Natural killer cell treated with Interleukin-12 subunit alpha and Interleukin-12 subunit beta and Interleukin-15 and Interleukin-18, amount 100 ng/mL, for 72 hours (primary cell): ENCODE measurements at places on chromosomes 12 and 14. TPM values are rescaled to one million over a fixed set of nuclear protein-coding genes. Genes with fewer than 3 reads are reported as not detected.

GRCh38 chr12:18462442-18462841 lies 201.1 kb downstream of the PIK3C2G start:
- DNase-seq = no peak

DNA sequence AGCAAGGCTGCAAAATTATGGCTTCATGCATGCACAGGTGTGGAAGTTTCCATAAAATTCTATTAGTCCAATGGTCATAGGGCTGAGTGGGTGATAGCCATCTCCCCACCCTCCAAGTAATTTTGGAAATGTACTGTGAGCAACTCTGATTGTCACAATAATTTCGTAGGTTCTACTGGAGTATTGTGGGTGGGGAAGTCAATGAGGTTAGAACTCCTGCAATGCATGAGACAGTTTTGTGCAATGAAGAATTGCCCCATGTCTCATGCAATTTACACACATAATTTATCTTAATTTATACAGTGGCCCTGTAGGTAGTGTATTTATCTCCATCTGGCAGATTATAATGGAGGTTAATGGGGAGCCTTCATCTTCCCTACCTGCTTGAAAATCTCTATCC lies 20.5 kb downstream of the IFNG start:
- no peak for DNase-seq

DNA sequence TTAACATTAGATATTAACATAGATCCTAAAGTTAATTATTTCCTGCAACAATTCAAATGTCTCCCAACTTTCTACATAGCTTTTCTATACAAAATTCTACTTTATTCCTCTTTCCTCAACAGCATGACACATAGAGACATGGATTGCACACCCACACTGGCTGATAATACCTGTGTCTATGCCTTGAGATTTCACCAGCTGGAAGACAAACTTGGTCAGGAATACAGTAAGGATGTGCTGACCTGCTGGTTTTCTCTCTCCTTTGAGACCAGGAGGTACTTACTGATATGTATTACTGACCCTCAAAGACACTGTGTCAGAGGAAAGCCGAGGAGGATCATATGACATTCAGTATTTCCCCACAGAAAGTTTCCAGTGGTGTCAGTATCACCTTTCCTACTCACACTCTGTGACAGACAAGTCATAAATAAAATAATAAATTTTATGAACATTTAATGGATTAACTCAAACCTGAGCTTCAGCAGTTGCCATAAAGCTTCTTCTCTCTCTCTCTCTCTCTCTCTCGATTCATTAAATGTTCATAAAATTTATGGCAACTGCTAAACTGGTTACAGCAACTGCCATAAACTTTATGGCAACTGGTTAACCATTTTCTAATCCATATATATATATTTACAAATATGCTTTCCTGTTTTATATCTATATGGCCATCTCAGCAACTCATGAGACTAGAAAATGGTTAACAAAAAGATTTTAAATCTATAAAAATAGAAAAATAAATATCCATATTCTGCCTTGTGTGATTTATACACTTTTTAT lies 22.7 kb downstream of the EIF2S3B start:
- no peak for DNase-seq

PYGL gene
- total RNA-seq = 2.3 TPM

DNA sequence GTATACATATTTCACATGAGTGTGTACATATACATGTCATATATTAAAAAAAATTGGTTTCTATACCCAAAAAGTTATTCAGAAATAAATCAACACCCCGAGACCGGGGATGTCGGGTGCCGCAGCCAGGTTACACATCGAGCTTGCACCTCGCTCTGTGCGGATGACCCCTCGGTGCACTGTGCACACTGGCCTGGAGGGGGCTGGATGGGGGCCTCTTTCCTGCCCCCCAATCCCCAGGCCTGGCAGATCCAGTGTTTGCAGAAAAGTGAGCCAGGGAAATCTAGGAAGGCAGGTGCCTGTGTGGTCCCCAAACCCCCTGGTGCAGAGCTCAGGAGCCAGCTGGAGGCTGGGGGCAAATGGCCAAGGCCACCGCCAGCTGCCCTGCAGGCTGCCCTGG lies 27.1 kb upstream of the GPR68 start:
- peak; percentile 29 for DNase-seq

- no peak for DNase-seq
Observed at GRCh38 chr14:72603639-72604038, 290.3 kb downstream of the DPF3 start.

DNA sequence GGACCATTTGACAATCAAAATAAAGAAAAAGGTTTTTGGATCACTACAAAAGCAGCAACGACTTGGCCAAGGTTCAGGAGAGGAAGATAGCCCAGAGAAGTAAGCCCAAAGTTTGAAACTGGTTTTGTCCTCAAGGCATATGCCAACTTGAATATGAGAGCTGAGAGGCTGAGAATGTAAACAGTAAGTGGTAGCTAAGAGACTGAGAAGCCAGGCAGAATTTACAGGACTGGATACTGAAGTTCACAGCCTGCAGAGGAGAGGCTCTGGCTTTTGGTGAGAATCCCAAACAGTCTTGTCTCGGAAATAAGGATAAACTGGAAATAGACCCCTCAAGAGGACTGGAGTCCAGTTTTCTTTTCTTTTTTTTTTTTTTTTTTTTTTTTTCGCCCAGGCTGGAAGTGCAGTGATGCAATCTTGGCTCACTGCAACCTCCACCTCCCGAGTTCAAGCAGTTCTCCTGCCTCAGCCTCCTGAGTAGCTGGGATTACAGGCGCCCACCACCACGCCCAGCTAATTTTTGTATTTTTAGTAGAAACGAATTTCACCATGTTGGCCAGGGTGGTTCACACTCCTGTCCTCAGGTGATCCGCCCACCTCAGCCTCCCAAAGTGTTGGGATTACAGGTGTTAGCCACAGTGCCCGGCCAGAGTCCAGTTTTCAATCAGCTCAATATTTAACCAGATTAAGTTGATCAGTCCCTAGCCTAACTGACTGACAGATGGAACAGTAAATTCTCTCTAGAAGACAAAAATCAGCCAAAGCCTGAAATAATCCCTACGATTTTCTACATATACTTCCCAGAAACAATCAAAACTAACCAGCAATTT lies 82.6 kb upstream of the COCH start:
- no peak for DNase-seq

GRIN2B gene
- not detected for total RNA-seq

SPRYD4 gene
- 2.8 TPM for total RNA-seq

IFNG-AS1 gene
- total RNA-seq = 1.8 TPM

DNA sequence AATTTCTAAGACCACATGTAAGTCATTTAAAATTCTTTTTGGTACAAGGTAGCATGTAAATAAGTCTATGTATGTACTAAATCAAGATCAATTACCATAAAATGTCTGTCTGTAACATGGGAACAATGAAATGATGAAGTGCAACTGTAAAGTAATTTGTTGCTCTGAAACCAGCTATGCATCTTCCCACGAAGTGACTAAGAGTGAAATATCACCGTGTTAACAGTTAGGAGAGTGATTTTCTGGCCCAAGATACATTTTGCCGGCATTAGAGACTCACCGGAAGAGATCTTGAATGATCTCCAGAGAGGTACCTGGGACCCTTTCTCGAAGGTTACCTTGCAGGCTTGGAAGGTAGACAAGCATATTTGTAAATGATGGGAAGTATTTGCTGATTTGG lies 105.8 kb downstream of the SAMD4A start:
- no peak for DNase-seq
